ENCODE measurements at places on chromosomes 1 and 21.

GRCh38 chr1:56149761-56150160, 429.6 kb downstream of the PLPP3 start:
- DNase-seq: no peak

DNA sequence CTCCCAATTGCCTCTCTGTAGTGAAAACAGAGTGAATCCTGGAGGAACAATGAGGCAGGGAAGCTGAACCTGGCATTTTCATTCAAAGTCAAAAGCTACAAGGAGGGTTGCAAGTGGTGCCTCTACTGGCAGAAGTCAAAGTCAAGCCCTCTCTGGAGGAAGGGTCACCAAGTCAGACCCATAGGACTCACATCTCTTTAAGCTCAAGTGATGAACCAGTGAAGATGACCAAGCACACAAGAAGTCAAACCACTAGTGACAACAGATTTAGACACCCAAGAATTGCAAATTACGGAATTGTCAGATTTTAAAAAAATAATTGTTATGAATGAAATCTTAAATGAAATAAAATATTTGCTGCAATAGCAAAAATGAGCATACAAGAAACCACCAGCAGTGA, 81.1 kb upstream of the ATP1B1 start:
- DNase-seq: no peak

- no peak for DNase-seq
Observed at GRCh38 chr1:34362949-34363348, 186.2 kb downstream of the C1orf94 start.

- DNase-seq: no peak
Observed at GRCh38 chr1:205986292-205986691, 16.9 kb downstream of the RAB7B start.

- no peak for DNase-seq
Observed at GRCh38 chr1:154541231-154541630, 17.2 kb downstream of the UBE2Q1 start.

DNA sequence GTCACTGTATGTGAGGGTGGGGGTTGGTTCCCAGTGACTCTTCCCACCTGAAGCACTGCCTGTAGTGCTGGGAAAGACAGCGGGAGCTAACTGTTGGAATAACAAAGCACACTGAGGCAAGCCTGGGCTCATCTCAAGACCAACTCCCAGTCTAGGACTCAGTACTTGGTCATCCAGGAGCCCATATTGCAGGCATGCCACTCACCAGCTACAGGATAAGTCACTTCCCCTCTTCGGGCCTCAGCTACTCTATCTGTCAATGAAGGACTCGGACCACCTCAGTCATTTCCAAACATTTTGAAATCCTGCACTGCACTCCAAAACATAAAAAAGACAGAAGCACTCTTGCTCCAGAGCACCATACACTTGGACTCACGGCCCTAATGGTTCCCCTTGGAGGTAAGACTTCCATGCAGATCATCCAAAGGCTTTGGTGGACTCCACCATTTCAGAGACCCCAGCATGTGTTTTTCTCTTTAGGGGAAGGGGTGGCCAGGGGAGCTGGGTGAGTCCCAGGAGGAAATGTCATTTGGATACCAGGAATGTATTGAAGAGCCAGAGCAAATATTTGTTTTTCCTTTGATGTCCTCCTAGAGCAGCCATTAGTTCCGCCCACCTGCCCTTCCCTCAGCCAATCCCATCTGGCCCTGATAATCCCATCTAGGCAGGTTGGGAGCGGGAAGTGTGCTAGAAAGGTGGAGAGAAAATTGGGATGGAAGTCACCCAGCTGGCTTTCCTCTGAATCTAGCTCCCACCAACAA, 3.1 kb downstream of the NUAK2 start:
- no peak for DNase-seq
